Fibroblast of the conjunctiva (primary cell): ENCODE measurements at places on chromosomes 11 and 22.

GRCh38 chr22:29260031-29260560 is 7.7 kb downstream of the RHBDD3 start:
- DNase-seq = no peak

DNA sequence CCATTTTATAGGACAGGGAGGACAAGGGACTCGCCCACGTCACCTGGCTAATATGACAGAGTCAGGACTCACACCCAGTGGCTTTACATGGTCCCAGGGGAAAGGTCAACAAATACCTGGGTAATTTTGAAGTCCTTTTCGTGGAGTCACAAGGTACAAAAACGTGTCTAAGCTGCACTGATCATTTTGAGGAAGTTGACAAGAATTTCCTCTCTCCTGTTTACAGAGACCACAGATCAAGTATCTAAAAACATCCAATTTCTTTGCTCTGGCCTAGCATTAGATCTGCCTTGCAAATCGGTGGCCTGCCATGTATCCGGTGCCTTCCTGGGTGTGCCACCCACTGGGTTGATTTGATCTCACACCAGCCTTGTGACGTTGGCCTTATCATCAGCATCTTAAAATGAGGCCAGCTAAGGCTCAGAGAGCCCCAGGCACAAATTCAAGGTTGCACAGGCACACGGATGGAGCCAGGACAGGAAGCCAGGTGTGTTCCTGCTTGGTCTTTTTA is 17.6 kb downstream of the GDPD5 start:
- no peak for DNase-seq

- DNase-seq = no peak
These were observed 22.2 kb downstream of the FLRT1 start for GRCh38 chr11:64057890-64058289.

- DNase-seq = no peak
These were observed 129.7 kb downstream of the NCAM1 start for GRCh38 chr11:113090716-113091480.

- DNase-seq = no peak
These were observed 44.7 kb downstream of the CSTF3 start for GRCh38 chr11:33116535-33116934.

DNA sequence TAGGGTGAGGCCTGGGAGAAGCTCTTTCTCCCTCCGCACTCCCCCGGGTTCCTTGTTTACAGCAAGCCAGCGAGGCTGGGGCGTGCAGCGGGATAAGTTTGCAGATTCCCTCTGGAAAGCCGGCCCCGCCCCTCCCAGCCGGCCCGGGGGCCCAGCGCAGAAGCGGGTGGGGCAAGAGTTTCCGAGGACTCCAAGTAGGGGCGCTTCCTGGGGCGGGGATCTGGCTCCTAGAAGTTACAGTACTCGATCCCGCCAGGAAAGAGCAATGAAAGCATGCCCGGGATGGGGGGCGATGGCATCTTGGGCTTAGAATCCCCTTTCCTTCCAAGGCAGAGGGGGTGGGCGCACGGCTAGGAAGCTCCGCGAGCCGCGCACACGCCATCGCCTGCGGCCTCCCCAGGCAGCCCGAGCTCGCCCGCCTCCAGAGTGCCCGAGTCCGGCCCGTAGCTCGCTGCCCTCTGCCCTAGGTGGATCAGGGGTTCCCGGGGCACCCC is 385 bp downstream of the TST start:
- DNase-seq = no peak
